ENCODE measurements at places on chromosomes 12 and 14.

- DNase-seq: no peak
Observed at GRCh38 chr12:67034110-67034879, 234.9 kb upstream of the CAND1 start.

GRCh38 chr14:68780358-68781160 lies 12.3 kb downstream of the ZFP36L1 start:
- no peak for DNase-seq

DNA sequence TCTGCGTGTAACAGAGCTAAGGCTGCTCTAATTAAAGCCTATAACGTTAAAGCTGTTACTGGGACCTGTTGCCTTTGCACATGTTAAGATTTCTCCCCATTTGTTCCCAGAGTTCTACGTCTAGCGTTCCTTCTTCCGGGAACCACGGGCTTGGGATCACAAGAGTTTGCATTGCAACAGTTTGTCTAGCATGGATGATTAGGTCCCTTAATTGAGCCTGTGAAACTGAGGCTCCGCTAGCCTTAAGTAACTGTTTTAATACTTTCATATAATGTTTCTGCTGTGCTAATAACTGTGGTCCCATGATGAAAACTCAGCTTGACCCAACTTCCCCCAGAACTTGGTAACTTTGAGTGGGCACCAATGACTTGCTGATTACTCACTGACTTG lies 16.7 kb upstream of the LYZ start:
- DNase-seq: no peak

GRCh38 chr12:1339618-1340319 lies 254.6 kb downstream of the FBXL14 start:
- no peak for DNase-seq

DNA sequence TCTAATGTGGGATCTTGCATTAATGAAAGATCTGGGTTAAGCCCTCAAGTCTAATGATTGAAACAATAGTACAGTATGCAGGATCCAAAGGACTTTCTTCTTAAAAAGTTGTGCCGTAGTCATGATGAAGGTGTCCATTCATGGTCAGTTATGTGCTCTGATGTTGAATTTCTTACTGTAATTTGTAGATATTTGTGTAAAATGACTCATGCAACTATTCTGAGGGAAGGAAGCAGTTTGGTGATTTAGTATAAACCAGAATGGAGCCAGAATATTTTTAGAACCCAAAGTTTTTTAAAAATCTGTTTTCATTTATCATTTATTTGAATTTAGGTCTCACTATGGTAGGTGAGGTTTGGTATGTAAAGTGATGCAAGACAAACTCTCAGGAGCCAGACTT lies 151.2 kb downstream of the AKAP6 start:
- DNase-seq: no peak

- no peak for DNase-seq
Observed at GRCh38 chr12:117607778-117608177, 246.4 kb upstream of the NOS1 start.

- DNase-seq: peak; percentile 12
Observed at GRCh38 chr12:118326991-118327390, 45.7 kb downstream of the TAOK3 start.

GRCh38 chr12:726281-727140 lies 25.9 kb upstream of the WNK1 start:
- DNase-seq: no peak

DNA sequence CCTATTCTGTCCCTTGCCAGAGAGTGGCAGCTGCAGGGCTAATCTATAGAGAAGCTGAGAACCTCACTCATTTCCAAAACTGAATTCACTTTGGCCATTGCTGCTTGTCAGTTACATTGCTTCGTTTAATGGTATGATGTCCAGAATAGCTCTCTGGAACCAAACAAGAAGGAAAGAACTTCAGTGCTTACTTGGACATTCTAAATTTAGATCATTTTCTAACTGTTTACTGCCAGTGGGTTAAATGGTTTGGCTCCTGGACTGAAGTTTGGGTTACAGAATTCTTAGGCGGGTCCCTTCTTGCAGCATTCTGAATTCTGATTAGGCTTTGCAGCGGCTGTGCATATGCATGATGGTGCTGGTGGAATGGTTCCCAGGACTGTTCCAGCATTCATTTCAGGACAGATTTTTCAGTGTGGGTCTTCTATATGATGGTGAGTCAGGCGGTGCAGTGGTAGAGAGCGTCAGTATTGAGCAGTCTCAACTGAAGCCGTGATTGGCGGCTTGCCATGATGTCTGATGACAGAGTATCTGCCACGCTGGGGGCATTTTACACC lies 148.7 kb downstream of the DYRK2 start:
- no peak for DNase-seq

- DNase-seq: no peak
Observed at GRCh38 chr12:78628491-78629100, 236.0 kb upstream of the SYT1 start.

DNA sequence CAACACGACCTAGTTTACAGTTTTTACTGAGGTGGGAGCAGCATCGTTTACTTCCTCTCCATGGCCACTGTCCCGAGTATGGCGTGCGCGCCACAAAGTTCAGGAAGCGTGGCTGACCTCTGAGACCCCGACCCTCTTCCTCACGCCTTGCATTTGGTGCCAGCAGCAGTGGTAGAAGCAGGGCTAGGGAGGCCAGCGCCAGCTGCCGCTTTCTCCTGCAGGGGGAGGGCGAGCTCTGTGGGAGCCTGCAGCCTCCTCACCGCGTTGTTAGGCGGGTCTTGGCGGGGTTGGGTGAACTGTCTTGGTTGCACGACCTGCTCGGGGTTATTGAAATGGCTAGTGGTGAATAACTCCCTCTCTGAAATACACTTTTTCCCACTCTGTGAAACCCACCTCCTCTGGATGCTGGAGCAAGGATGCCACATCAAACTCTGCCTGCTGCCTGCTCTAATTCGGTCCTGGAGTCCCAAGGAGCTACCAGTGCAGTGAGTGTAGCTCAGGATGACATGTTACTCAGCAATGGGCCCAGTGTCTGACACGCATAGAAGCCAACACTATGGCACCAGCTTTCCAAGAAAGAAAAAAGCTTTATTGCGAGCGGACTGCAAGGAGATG lies 22.3 kb upstream of the TDRD9 start:
- no peak for DNase-seq

- no peak for DNase-seq
Observed at GRCh38 chr14:69769623-69770022, 2.7 kb downstream of the SRSF5 start.

GRCh38 chr14:91195881-91196280 lies 48.6 kb downstream of the GPR68 start:
- DNase-seq: no peak

DNA sequence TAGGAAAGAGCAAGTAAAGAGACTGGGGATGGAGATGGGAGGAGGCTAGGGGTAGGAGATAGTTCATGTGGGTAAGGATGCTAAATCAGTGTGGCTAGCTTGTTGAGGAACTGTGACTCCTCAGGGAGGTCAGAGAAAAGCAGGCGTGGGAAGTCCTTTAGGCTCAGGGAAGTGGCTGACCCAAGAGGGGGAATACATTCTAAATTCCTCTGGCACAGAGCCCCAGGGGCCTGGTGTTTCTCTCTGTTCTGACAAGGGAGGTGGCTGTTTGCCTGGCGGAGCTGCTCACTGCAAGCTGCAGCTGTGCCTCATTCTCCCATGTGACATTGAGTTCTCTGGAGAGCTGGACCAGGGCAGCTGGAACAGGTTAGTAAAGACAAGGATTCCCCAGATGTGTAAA lies 152.2 kb upstream of the SLC38A2 start:
- DNase-seq: no peak

DNA sequence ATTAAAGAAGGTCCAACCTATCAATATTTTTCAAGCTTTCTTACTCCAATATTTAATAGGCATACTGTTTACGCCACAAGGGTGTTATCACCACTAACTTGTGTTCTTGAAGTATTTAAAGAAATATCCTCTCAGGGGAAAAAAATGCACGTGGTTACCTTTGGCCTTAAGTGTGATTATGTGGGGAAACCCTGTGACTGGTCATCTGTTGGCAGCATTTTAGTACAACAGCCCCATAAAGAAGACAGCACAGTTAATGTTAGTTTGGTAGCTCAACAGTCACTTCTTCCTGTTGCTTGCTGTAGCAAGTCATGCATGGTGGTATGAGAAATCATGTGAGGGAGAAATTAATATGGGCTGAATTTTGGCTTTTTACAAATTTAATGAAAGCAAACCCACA lies 1021.5 kb upstream of the TMEM132C start:
- no peak for DNase-seq

DNA sequence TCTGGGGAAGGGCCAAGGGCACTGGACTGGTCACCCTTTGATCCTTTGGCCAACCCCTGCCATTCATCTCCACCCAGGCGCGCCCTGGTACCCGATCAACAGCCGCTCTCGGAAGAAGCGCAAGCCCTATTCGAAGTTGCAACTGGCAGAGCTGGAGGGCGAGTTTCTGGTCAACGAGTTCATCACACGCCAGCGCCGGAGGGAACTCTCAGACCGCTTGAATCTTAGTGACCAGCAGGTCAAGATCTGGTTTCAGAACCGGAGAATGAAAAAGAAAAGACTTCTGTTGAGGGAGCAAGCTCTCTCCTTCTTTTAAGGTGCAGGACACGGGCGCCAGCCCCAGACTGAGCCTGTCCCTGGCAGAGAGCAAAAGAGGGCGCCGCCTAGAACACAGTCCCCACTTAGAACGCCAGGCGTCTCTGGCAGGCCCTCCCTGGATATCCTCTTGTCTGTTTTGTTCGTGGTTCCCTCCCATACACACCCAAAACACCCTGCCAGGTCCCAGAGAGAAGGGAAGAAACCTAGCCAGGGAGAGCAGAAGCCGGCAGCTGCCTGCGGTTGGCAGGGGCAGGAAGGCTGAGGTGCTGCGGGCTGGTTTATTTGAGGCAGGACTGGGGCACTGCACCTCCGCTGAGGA lies 1.7 kb downstream of the HOXC12 start:
- DNase-seq: no peak

GRCh38 chr12:22684140-22685118 lies 59.5 kb downstream of the ETNK1 start:
- peak; percentile 16 for DNase-seq

GRCh38 chr14:105881021-105881930 lies 354.9 kb downstream of the TMEM121 start:
- no peak for DNase-seq

- DNase-seq: no peak
Observed at GRCh38 chr14:85762526-85762925, 232.6 kb downstream of the FLRT2 start.

DNA sequence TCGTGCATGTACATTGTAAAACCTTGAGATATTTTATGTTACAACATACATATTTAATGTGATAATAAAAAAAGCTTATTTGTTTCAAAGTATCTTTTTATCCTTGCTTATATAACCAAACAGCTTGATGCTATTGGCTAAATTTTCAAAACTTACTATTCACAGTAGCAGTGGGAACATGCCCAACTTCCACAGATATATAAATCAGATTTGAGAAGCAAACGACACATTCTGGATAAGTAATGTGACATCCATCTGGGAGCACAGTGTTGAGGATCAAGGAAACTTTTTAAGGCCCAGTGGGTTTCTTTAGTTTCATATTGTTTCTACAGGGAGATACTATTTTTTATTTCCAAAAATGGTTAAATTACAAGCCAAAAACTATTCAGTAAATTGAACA lies 350.7 kb downstream of the SEC23A start:
- no peak for DNase-seq

DNA sequence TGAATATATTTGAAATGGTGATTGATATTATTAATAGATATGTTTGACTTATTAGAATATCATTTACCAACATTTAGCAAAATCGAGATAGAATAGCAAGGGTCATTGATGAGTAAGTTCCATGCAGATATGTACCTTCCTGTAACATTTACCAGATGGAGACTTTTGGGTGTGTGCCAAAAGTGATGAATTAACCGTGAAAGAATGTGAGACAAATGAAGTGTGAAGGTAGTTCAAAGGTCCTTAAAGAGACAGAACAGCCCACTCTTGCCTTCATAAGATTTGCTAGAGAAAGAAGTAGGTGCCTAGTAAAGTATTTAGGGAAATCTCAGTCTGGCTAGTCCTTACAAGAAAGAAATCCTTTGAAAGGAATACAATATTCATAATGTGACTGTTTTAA lies 45.5 kb downstream of the FGD4 start:
- no peak for DNase-seq

DNA sequence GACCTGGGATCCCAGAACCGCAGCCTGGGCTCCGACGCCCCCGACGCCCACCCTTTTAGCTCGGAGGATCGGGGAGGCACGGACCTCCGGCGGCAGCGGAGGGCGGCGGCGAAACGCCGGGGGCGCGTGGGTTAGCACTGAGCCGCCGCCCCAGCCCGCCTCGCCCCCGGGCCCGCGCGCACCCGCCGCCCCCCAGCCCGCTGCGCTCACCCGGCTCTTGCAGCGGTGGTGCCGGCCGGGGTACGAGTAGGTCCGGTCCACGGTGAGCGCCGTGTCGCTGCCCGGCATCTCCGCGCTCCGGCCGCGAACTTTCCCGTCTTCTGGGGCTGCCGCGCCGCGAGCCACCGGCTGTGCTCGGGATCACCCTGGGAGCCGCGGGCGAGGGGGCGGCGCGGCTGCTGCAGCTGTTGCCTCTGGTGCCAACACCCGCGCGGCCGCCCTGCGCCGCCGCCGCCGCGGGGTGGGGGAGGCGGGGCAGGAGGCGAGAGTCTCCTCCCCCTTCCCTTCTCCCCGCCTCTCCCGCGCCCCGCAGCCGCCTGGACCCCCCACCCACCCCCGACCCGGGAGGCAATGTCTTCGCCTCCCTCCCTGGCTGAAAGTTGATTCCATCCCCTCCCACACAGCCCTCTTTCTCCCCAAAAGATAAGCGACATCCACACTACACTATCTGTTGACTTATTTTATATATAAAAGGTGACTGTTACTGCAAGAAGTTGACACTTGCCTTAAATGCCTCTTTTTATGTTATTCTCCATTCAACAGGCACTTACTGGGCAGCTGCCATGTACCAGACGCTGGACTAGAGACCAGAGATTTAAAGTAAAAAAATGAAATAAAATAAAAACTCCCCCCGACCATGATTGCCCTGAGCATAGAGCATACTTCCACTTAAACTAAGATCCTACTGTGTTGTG lies at the start of gene TMCC3:
TMCC3 (minus strand) TSS at position 415 of the 914 bp plus-strand sequence; CDS start at position 288, 127 bp downstream.
- no peak for DNase-seq

DNA sequence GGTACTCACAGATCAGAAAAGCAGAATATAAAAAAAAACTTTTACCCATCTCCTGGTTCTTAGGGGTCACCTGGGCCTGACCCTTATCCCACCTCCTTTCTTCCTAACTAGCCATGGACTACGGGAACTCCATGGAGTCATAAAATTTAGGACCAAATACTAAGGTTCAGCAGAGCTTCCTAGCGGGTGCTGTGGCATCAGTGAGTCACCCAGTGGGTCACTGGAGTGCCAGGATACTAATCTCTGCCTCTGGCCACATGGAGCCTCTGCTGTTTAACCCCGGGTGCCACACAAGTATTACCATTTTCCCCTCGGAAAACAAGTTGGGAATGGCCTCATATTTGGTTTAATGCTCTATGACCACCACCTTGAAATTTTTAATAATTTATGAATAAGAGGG lies 6.9 kb downstream of the ZBTB39 start:
- DNase-seq: no peak
